ENCODE measurements at places on chromosomes 7 and 10.

GRCh38 chr10:114855776-114856543 lies 34.4 kb downstream of the FHIP2A start:
- DNase-seq = no peak

GRCh38 chr7:15292138-15292537 lies 269.7 kb downstream of the AGMO start:
- DNase-seq = no peak

DNA sequence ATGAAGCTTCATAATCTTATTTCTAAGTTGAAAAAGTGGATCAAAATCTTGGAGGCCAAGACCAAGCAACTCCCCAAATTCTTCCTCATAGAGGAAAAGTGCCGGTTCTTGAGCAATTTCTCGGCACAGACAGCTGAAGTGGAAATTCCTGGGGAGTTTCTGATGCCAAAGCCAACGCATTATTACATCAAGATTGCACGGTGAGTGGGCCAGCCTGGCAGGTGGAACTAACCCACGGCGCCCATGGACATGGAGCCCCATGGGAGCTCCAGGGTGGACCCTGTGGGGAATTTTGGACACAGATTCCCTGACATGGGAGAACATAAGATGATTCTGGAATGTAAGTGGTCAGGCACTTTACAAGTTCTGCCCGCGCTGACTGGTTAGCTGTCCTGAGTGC lies 125.9 kb downstream of the TRRAP start:
- no peak for DNase-seq

DNA sequence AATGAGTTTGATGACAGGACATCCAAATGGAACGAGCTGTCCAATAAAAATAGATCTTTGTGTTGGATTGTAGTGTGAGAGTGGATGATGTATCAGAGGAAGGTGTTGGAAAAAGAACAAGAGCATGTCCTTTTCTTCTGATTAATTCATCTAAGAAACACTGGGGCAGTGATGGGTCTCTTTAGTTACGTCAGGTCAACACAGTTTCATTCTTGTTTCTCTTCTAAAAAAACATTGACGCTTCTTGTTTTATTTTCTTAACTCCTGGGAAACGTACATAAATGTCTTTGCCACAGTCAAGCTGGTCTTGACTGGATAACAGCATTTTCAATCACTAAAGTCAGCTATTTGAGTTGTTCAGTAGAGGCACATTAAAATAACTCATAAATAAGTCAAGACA lies 67.0 kb downstream of the PPP1R9A start:
- no peak for DNase-seq

DNA sequence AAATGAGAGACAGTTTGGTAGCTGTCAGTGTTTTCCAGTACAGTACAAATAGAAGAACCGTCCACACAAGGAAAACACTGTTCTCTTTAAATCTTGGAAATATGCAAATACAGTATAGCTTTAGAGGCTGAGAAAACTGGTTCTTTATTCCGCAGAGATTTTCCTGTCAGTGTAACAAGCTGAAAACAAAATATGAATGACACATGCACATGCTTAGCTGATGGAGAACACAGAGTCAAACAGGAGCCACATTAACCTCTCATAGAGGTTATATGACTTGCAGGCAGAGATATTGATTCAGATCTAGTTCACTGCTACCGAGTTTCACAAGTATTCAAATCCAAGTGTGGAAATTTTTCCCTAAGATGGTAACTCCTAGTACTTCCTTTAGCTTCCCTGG lies 135.2 kb upstream of the C1QL3 start:
- no peak for DNase-seq

DNA sequence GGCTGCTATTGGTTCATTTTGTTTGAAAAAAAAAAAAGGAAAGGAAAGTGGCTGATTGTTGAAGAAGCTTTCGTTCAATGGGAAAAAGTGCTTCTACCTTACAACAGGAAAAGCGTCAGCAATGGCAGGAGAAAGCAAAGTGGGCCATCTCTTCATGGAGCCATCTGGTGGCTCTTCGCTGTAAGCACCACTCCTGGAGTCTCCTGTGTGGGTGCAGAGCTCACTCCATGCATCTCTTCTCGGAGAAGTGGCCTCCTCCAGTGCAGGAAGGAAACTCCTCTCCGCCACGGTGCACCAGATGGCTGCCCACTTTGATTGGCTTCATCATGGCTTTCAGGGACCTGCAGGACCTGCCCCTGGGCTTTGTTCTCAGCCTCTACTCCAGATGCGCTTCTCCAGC lies 250.9 kb downstream of the PTEN start:
- no peak for DNase-seq

DNA sequence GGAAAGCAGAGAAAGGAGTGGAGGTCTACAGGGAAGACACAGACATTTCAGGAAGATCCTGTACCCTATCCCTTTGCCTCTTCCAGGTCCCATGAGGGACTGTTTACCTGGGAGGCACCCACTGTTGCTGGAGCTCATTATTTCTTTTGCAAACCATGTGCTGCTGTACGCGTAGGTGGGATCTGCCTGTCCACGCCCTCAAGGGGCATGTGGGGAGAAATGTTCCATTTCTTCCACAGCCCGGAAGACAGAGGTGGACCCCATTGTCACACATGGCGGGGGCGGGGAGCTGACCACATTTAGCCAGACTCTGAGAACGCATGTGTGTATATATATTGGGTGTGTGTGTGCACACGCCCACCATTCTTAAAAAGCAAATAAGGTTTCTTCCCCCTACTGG lies 2.0 kb downstream of the PLXNA4 start:
- DNase-seq = no peak

Measured in left forelimb (tissue), 1 donor.